Aorta (tissue), 5 donors: ENCODE measurements at places on chromosomes 2 and 18. TPM values are rescaled to one million over a fixed set of nuclear protein-coding genes. Genes with fewer than 3 reads are reported as not detected.

Gene MAP3K19
- total RNA-seq = not detected

DNA sequence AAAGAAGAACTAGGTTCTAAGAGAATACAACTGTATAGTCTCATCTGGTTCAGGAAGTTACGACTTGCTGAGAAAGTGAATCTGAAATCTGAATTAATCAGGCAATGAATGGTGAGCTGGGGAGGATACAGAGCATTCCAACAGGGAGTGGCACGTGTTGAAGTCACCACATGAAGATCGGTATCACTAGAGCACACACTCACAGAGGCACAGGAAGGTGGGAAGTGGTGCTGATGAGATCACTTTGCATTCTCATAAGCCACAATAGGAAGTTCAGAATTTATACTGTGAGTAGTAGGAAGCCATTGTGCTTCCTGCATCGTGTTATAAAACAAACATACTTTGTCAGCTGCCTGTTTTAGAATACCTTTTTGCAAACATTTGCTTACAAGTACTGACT lies 615.0 kb upstream of the DDX18 start:
- no peak for DNase-seq

GRCh38 chr18:58230438-58231179 lies 186.6 kb downstream of the NEDD4L start:
- no peak for DNase-seq

Gene CFAP221
- total RNA-seq = 2.1 TPM

- DNase-seq = no peak
These were observed 194.3 kb downstream of the ARL4C start for GRCh38 chr2:234302664-234302991.

- no peak for DNase-seq
These were observed 297.1 kb upstream of the SESTD1 start for GRCh38 chr2:179561702-179562101.

- DNase-seq = no peak
These were observed 257.7 kb downstream of the MEIS1 start for GRCh38 chr2:66692521-66693054.

DNA sequence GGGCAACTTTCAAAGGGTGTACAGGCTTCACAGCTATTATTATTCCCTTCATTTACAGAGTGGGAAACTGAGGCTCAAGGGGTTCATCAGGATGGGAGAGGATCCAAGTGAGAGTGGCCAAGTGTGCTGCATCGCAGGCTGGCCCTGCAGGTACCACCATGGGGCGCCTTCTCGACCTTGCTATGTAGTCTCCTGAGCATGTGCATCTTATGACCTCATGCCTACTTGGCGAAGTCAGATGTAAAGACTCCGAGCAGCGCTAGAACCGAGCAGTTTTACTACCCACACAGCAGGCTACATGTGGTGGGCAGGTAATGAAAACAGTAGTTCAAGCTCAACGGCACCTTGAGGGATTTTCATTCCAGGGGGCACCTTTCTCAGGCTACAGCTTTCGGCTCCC lies 42.0 kb downstream of the TFCP2L1 start:
- DNase-seq = no peak

DNA sequence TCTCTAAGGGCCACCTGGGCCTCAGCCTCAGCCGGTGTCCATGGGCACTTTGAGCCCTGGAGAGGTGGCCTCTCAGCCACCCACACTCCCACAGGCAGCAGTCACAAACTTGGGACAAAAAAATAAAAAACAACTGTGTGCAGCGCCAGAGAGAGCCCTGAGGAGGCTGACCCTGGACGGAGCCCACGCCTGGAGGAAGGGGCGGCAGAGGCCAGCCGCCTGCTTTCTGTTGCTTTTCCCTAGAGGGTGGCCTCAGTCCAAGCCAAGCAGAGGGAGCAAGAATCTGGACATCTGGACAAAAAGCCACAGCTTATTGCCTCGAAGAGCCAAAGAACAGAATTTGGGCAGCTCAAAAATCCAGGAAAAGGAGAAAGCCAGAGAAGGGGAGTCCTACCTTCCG lies 43.3 kb upstream of the LDLRAD4 start:
- no peak for DNase-seq

Gene TTN
- total RNA-seq = 4.8 TPM

Gene COLEC12
- total RNA-seq = 15.9 TPM

GRCh38 chr2:2826209-2826551 lies 495.1 kb upstream of the MYT1L start:
- no peak for DNase-seq

Gene KRCC1
- 24.4 TPM for total RNA-seq

DNA sequence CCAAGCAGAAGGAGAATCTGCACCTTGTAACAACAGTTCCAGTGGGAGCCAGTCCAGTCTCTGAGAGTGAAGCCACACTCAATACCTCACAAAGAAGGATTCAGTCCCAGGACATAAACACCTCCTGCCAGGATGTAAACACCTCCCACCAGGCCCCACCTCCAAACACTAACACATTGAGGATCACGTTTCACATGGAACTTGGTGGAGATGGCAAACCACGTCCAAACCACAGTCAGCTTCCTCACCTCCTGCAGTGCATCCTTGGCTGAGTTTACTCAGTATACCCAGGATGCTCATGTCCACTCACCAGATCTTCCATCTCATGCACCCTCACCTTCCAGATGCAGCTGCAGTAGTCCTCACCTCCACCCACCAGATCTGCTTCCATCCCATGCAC lies 37.8 kb upstream of the TMEM18 start:
- no peak for DNase-seq

DNA sequence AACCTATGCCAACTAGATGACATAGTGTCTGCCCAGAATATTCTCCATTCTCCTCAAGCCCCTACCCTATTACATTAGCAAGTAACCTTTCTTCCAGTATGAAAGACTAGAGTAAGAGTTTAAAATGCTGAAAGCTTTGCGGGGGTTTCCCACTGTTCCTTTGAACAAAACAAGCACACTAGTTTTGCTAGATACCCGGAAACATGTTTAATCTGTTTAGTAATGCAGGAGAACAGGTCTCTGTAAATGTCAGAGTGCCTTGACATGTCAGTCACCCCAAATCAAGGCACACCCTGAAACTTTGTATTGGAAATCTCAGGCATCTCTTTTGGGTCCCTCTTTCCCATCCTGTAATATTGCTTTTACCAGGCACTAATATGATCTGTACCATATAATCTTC lies 11.6 kb downstream of the GALNT5 start:
- no peak for DNase-seq

DNA sequence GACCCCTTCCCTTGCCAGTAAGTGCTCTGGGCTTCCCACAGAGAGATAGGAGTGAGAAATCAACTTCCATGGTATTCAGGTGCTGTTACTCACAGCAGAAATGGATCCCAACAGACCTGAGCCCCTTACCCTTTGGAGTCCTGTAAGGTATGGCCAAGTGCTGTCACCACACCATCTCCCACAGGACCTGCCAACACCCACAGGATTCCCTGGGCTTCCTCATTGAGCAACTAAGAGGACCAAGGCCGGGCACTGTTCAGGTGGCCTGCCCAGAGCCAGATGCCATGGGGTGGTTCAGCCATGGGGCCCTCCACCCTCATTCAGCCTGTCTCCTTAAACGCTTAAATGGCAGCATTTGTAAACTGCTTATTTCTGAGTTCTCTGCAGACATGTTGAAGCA lies 166.2 kb downstream of the TRIM43 start:
- no peak for DNase-seq

DNA sequence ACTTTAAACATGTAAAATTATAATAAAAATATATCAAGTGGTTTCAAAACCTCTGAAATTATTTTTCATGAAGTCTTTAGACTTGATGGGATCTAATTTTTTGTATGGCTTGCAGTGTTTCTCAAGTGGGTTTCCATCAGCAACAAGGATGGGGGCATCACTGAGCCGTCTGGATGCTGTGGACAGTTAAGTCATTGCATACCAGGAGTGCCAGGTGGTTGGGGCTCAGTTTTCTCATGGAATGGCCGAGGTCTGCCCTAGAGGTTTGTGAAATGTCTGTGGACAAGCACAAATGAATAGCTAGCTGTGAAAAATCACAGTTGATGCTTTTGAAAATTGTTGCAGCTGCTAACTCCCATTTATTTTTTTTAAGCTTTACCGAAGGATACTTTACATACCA lies 1.7 kb downstream of the PRELID3A start:
- peak; percentile 31 for DNase-seq

Gene COA5
- 18.1 TPM for total RNA-seq

Gene CHRNG
- not detected for total RNA-seq

Gene CCDC141
- 28.3 TPM for total RNA-seq

DNA sequence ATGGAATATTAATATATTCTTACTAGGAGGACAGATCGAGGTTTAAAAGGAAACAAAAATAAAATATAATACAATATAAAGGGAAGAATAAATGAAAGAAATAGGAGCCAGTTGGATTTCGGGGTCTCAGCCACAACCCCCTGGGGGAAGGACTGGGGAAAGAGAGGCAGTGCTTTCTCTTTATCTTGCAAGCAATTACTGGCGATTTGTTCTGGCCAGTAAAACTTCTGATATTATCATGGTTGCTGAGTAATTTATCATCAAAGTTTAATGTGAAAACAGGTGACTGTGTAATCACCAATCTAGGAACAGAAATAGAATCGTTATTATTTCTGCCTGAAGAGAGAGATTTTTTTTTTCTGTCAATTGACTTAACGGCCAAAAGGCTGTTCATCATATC lies 917.7 kb upstream of the CELF4 start:
- no peak for DNase-seq

- DNase-seq = no peak
These were observed 130.9 kb downstream of the STK39 start for GRCh38 chr2:168116448-168116847.

Gene DNAH7
- 0.71 TPM for total RNA-seq

- no peak for DNase-seq
These were observed 8.3 kb upstream of the RBM43 start for GRCh38 chr2:151269798-151270568.

DNA sequence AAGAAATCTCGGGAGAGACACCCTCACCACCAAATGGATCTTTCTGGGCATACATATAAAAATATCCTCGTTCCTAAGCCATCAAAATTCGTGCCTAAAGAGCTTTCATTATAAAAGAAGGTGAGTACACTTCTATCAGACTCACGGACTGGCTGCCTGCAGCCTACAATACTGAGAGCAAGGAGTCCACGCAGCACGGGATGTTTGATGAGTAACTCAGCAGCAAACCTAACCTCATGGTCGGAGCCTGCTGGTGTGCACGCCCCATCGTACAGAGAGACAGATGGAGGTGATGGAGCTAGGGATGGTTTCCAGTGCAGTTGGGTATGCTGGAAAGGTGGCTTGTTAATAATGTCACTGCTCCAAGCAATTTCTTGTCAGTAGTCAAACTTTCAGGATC lies 256.2 kb downstream of the FIGN start:
- DNase-seq = no peak

GRCh38 chr2:16756831-16757644 lies 91.4 kb upstream of the CYRIA start:
- DNase-seq = peak; percentile 80

GRCh38 chr2:172091761-172092566 lies 6.7 kb downstream of the DLX1 start:
- DNase-seq = no peak

GRCh38 chr2:158539176-158540005 lies 82.6 kb downstream of the PKP4 start:
- no peak for DNase-seq

DNA sequence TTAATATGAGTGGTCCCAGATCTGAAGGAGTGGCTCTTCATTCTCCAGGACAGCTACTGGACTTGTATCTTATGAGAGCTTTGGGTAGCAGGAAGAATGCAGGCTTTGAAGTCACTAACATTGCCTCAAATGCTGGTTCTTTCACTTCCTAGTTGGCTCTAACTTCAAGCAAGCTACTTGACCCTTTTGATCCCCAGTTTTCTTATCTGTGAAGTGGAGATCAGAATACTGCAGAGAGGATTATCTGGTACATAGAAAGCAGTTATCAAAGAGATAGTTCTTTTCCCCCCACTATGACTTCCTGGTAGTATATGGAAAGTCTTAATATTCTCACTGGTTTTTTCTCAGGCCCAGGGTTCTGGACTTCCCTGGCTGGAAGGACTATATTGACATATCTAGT lies 3.4 kb upstream of the PLCL1 start:
- DNase-seq = no peak

DNA sequence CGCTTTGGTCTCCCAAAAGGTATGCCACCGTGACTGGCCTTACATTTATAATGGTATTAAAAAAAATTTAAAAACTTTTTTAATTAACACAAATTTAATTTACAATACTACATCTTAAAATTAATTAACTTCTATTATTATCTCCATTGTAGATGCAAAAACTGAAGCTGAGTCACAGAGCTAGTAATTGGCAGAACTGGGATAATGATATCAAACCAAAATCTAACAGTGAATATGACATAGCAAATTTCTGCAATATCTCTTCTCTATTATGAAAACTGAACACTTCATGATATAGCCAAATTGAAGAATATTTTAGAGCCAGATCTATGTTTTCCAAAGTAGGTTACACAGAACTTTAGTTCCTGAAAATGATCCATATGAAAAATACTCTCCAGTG lies 66.4 kb upstream of the CHAC2 start:
- DNase-seq = no peak

Gene LRRTM4
- total RNA-seq = 2.7 TPM

Gene DSG1
- not detected for total RNA-seq

DNA sequence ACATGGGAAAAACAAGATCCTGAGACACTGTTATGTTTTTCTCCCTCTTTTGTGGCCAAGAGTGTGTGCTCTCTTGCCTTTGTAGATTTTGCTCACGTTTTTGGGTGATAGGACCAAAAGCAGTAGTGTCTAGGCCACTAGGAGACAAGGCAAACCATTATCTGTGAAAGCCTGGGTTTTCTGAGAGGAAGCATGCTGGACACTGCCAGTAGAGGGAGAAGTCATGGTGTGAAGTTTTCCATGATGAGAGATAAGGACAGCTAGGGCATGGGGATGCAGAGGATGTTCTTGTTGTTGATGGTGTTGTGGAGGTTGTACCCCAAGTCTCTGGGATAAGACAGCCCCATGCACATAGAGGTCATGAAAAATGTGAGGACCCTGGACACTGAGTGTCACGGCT lies 285.3 kb downstream of the SOX11 start:
- DNase-seq = no peak

DNA sequence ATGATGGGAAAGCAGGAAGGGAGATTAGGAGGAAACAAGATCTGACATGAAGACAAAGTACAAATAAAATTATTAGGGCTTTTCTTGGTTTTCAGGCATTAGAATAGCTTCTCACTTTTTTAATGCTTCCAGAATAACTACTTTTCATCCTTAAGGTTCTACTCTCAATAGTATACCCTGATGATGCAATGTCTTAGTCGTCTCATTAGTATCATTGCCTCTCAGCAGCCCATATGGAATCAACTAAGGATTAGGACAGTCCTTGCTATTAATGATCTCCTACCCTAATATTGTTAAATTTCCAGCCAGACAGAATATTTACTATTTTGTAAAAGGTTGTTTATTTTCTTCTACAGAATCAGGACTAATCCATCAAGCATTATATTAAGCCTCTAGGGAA lies 55.9 kb downstream of the RELCH start:
- no peak for DNase-seq

DNA sequence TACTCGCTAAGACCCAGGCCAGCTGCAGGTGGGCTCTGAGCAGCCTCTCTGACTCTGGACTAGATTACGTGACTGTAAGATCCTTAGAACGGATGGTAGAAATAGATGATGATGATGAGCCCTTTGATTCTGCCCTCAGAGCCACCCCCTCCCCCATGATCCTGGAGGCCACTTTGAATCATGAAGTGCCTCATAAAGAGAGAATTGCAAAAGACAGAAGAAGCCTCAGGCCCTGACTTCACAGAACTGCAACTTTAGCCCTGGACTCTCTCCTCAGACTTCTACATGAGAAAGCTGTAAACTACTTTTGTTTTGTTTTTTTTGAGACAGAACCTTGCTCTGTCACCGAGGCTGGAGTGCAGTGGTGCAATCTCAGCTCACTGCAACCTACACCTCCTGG lies 15.4 kb upstream of the TET3 start:
- no peak for DNase-seq

GRCh38 chr2:200063155-200063554 lies 107.8 kb downstream of the MAIP1 start:
- no peak for DNase-seq
